Activated CD8-positive, alpha-beta memory T cell treated with anti-CD3 and anti-CD28 coated beads for 48 hours (primary cell): ENCODE measurements at places on chromosomes 12 and 14.

- DNase-seq: no peak
These were observed 27.1 kb upstream of the FAM222A start for GRCh38 chr12:109686523-109686922.

DNA sequence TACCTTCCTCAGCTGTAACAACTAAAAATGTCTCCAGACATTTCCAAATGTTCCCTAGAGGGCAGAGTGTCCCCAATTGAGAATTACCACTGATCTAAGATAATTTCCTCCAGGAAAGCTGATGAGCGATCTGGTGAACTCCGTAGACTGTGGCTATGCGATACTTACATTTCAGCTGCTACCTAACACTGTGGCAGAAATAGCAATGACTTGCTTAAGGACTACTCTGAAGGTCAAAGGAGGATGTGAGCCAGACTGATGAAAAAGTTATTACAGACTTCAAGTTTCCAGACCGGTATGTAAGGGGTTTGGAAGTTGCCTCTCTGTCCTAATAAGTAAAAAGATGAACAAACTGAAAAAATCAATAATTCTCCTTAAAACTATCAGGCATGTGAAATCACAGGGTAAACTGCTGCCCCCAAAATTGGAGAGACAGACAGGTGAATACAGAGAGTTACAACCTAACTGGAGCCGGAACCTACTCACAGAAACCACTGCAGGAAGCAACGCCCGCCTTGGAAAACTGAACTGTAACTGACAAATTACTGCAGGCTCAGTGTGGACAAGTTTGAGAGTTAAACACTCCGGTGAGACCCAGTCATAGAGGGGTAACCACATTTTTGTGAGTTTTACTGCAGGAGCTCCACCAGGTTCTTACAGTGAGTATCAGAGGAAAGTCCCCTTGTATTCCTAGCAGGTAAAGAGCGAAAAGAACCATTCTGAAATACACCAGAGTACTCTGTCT is 60.0 kb upstream of the PARP11 start:
- no peak for DNase-seq

DNA sequence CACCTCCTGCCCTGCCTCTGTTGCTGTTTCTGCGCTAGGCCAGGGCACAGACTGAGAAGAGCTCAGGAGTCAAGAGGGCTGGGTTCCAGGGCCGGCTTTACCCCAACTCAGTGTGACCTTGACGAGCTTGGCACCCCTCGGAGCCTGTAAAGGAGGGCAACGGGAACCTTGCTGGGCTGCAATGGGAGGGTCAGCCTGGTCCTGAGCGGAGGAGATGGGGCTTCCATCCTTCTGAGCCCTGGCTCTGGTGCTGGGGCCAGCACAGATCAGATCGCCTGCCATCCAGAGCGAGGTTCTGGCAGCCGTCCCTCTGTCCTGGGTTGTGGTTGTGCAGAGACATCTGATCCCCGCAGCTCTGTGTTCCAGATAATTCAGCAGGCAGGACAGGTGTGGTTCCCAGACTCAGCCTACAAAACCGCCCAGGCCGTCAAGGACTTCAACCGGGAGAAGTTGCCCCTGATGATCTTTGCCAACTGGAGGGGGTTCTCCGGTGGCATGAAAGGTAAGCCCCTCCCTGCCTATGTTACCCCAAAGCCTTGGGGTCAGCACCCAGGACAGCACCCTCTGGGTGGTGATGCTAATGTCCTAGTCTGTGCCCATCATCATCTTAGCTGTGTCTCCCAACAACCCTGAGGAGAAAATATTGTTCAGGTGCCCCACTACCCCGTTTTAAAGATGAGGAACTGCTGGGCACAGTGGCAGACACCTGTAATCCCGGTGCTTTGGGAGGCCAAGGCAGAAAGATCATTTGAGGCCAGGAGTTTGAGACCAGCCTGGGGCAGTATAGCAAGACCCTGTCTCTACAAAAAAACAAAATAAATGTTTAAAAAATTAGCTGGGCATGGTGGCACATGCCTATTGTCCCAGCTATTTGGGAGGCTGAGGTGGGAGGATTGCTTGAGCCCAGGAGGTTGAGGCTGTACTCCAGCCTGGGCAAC is 50.2 kb downstream of the FOXN4 start:
- no peak for DNase-seq

DNA sequence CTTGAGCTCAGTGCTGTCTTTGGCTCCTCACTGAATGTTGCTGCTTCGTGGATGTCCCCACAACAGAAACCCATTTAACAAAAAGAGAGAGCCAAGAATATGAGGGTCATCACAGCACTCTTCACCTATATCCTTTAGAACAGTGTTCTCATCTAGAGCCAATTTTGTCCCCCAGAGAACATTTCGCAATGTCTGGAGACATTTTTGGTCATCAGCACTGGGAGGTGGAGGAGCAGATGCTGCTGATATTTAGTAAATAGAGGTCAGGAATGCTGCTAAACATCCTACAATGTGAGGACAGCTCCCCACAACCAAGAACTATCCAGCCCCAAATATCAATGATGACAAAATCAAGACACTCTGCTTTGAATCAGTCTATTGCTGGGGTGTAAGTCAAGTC is 92.5 kb downstream of the BBS10 start:
- no peak for DNase-seq

DNA sequence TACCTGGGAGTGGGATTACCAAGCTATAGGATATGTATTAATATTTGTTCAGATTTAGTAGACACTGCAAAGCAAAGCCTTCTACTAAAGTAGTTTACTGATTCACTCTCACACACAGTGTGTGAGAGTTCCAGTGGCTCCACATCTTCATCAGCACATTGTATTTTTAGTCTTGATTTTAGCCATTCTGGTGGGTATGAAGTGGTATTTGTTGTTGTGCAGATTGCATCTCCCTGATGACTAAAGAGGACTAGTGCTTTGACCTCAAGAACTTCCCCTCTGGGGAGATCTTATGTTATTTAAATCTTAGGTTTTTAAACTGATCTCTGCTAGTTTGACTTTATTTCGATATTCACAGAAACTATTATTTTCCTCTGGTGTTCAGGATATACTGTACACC is 479.7 kb upstream of the RGS6 start:
- no peak for DNase-seq

DNA sequence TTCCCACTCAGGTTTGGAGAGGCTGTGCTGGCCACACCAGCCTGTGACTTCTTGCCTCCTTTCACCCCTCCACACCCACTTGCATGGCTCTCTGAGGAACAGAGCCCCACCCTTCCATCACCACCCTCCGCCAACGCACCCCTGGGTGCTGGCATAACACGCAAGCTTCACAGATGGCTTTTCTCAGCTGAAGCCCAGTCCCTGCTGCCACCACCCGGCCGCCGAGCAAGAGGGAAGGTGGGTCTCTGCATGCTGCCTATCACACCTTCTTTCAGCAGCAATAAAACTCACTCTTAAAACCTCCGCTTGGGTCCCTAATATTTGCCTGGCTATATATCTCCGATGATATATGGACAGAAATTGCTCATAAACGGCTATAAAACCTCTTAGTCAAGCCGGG is 41.6 kb downstream of the SMUG1 start:
- DNase-seq: no peak

DNA sequence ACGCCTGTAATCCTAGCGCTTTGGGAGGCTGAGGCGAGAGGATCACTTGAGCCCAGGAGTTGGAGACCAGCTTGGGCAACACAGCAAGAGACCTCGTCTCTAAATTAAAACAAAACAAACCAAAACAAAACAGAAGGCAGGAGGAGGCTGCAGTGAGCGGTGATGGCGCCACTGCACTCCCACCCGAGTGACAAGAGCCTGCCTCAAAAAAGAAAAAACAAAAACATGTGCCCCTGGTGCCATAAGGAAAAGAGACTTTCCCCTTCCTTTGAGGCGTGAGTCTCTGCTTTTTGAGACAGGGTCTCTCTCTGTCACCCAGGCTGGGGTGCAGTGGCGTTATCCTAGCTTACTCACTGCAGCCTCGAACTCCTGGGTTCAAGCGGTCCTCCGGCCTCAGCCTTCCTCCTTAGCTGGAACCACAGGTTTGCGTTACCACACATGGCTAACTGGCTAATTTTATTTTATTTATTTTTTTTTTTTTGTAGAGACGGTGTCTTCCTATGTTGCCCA is 9.0 kb upstream of the EAPP start:
- no peak for DNase-seq

GRCh38 chr12:120820884-120821510 is 83.2 kb downstream of the SPPL3 start:
- no peak for DNase-seq

- no peak for DNase-seq
These were observed 10.9 kb downstream of the RGS6 start for GRCh38 chr14:71942904-71943694.

DNA sequence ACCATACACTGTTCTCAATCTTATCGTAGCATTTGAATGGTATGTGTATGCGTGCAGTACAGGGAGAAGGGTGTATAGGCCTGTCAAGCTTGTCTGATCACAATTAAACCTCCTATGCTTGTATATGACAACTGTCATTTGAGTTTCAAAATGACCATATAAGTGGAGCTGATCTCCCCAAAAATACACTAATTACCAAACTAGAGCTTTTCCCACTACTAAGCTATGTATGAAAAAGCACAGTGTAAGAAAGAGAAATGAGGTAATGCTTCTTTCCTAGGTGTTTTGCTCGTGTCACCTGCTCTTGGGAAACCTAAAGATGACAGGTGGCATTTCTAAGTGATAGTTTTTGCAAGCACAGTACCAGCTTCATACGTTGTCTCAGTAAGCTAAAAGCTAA is 1.1 kb upstream of the STK38L start:
- no peak for DNase-seq
